ENCODE measurements at places on chromosomes 6 and 20.

DNA sequence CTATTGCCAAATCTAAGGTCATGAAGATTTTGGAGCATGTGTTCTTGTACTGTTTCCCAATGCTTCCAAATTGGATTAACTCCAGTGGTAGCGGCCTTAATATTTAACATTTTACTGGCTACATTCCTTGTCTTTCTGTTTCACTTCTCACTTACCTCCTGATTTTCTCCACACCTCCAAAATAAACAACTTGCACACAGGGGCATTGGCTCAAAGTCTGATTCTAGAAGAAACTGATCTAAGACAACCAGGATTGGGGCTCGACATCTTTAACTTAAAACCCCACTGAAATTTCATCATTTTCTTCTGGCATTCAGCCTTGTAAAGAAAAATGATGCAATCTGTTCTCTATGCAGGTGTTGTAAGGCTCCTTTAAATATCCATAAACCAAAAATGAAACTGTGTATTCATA lies 557.9 kb upstream of the ID4 start:
- no peak for DNase-seq

DNA sequence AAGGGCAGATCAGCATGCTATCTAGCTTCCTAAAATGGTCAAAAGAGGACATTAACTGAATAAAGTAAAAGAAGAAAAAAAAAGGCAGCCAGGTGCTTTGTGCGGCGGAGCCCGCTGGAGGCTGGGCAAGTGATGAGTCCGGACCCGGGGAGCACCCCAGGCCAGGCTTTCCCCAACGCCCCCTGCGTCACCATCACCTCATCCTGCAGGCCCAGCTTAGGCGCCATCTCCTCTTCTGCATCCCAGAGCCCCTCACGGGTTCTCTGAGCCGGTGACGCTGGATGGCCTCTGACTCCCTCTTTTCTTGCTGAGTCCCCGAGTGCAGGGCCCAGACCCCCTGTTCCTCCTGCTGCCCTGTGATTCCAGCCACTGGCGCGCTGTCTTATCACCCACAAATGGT lies 250.1 kb downstream of the TBXT start:
- DNase-seq = no peak

DNA sequence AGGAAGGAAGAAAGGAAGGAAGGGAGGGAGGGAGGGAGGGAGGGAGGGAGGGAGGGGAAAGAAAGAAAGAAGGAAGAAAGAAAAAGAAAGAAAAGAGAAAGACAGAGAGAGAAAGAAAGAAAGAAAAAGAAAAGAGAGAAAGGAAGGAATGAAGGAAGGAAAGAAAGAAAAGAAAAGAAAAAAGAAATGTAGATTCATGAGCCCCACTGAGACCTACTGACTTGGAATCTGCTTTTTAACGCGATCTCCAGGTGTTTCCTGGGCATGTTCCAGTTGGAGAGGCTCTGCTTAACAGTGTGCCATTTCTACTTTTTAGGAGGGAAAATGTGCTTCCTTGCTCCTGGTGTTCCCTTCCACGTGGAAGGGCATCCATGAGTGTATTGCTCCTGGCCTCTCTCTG lies 16.4 kb downstream of the DEFB132 start:
- no peak for DNase-seq

DNA sequence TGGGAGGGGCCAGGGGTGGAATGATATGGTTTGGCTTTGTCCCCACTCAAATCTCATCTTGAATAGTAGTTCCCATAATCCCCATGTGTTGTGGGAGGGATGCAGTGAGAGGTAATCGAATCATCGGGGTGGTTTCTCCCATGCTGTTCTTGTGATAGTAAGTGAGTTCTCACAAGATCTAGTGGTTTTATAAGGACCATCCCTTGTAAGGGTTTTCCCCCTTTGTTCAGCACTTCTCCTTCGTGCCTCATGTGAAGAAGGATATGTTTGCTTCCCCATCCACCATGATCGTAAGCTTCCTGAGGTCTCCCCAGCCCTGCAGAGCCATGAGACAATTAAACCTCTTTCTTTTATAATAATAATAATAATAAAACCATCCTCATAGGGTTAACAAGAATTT lies 88.8 kb upstream of the PRND start:
- DNase-seq = no peak

DNA sequence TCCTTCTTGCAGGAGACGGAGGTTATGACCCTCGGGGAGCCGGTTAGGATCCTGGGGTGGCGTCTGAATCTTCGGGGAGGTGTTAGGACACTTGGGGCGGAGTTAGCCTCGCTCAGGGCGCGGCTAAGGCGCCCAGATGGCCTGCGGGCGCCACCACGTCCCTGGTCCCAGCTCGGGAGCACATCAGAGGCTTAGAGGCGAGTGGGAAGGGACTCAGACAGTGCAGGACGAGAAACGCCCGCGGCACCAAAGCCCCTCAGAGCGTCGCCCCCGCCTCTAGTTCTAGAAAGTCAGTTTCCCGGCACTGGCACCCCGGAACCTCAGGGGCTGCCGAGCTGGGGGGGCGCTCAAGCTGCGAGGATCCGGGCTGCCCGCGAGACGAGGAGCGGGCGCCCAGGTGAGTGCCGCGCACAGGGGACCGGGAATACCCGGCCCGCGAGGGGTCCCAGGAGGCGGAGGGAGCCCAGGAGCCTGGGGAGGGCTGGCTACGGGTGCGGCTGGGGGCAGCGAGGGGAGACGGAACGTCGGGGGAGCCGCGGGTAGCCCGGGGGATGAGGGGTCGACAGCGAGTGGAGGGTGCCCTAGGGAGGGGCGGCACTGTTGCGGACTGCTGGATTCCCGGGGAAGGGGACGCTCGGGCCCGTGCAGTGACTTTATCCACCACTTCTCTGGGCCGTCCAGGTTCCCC lies at the start of gene HCK:
Gene HCK, plus strand, starts transcription at position 153 of the 688 bp plus-strand sequence.
- no peak for DNase-seq

GRCh38 chr6:118372413-118372812 lies 175.7 kb upstream of the PLN start:
- no peak for DNase-seq

DNA sequence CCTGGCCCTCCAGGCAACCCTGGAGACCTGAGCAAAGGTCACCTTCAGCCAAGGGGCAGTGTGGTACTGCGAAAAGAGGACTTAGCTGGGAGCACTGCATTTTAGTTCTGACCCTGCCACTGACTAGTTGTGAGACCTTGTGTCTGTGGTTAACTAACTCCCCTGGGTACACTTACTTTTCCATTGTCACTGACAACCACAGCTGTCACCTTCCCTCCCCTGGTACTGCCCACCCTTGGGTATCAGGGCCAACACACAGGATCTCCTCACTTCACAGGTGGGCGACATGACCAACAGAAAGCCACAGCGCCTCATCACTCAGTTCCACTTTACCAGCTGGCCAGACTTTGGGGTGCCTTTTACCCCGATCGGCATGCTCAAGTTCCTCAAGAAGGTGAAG lies 21.6 kb upstream of the GNRH2 start:
- DNase-seq = no peak
